H7 (cell line): ENCODE measurements at places on chromosomes 3 and 15.

DNA sequence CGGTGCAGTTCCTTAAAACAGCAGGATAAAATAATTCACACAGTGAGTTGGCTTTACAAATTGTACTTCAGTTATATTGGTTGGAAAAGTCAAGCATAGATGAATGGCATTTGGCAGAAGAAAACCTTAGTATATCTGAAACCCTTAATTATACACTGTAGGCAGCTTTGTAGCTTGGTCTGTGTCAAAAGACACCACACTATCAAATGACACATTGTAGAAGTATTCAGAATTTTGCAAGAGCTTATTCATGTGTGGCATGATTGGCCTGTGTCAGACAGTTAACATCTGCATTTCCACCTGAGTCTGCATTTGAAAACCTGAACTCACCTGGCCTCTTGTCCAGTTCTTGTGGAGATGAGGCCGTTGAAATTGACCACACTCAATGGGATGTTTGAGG, 13.8 kb downstream of the TMEM266 start:
- no peak for DNase-seq

DNA sequence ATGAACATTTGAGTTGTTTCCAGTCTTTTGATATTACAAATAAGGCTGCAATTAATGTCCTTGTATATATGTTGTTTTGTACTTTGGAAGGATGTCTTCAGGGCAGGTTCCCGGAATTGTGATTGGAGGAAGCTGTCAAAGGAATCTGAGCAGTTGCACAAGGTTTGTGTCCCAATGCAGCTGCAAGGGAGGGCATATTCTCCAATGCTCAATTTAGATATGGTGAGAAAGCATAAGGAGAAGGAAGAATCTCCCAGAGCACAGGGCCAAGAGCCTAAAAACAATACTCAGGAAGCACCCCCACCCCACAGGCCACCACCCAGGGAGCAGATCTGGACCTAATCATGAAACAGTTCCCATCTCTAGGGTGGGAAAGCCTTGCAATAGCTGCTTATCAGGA, 228.0 kb upstream of the LRRFIP2 start:
- DNase-seq: no peak

- no peak for DNase-seq
Observed at GRCh38 chr15:65423976-65424679, 1.4 kb upstream of the IGDCC4 start.

- no peak for DNase-seq
Observed at GRCh38 chr3:52904552-52904951, 7.2 kb upstream of the STIMATE start.

GRCh38 chr15:55112706-55113105, 84.0 kb downstream of the RSL24D1 start:
- no peak for DNase-seq

GRCh38 chr3:58683001-58683458, 16.5 kb upstream of the FAM3D start:
- no peak for DNase-seq

GRCh38 chr3:115710799-115711198, 87.5 kb downstream of the GAP43 start:
- DNase-seq: no peak

DNA sequence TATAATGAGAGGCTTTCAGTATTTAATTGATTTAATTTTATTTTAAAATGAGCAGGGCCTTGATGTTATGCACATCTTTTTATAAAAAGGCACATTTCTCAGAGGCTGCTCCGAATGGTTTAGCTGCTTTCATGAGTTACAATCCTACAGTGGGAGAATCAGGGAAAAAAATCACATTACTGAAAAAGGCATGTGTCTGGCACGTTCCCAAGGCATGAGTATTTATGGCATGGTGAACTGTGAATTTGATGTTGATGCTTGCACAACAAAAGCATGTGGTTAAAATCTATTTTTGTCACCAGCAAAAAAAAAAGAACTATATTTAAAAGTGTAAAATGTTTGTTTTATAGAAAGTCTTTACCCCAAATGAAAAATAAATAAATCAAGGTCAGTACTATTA, 485.2 kb upstream of the ROBO2 start:
- DNase-seq: no peak

GRCh38 chr15:71811036-71811736, 832 bp downstream of the NR2E3 start:
- DNase-seq: peak; percentile 69

DNA sequence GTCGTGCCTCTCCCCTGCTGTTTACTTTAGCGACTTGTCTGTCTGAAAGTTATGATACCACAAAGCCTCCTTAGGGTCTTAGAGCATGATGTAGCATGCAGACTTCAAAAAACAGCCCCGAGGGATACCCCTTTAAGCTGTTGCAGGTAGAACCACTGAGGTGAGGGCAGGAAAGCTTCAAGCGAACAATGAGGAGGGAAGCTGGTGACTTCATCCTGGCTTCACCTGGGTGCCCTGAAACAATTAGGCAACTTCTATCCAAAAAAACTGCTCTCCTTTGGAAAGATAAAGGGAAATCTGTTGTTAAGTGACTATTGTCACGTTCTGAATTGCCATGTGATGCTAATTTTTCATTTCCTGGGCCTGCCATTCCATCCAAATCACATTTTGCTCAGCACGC, 231.6 kb downstream of the SOX2 start:
- no peak for DNase-seq

- no peak for DNase-seq
Observed at GRCh38 chr15:31051496-31052080, 49.9 kb downstream of the TRPM1 start.

GRCh38 chr3:134369861-134370596, 4.2 kb downstream of the AMOTL2 start:
- no peak for DNase-seq

DNA sequence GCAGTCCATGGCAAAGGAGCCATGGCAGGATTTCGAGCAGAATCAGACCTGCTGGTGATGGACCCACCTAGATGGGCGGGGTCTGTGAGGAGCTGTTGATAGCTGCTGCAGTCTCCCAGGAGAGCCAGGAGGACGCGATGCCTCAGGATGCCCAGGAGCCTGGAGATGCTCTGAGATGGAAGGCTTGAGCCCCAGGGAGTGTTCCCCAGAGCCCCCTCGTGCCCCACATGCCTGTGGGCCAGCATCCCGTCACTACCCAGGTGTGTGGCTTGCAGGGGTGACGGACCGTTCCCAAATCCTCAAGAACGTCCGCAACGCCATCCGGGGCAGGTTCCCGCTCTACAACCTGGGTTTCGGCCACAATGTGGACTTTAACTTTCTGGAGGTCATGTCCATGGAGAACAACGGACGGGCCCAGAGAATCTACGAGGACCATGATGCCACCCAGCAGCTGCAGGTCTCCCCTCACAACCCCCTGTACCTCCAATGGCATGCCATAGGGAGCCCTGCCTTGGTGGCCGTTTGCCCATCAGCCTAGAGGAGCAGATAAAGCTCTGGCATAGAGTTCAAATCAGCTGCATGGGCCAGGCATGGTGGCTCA, 6.7 kb downstream of the ITIH1 start:
- no peak for DNase-seq

GRCh38 chr3:169666376-169667165, 3.1 kb upstream of the MECOM start:
- DNase-seq: peak; percentile 71

GRCh38 chr15:36263666-36264065, 315.8 kb upstream of the CDIN1 start:
- no peak for DNase-seq
